ENCODE measurements at places on chromosomes 2 and 18.

- DNase-seq, result no peak
Observed at GRCh38 chr2:226446406-226447001, 353.1 kb downstream of the IRS1 start.

DNA sequence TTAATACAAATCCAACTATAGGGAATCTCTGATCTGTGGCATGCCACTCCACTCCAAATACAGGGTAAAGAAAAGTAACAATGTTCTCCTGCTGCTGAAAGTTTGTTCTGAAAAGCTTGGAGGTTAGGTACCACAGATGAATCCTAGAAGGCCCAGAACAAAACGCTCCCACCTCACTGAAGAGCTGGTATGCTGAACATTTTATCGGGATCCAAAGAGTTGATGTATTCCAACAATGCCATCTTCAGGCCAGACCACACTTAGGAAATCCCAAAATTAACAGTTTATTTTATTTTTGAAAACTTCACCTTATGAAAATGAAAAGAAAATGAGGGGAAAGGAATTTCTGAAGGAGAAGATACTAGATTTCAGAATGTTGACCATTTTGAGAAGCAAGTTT is 145.1 kb upstream of the CDH19 start:
- DNase-seq, result peak; percentile 37

- DNase-seq, result no peak
Observed at GRCh38 chr2:96965781-96966514, 20.4 kb downstream of the FAM178B start.

DNA sequence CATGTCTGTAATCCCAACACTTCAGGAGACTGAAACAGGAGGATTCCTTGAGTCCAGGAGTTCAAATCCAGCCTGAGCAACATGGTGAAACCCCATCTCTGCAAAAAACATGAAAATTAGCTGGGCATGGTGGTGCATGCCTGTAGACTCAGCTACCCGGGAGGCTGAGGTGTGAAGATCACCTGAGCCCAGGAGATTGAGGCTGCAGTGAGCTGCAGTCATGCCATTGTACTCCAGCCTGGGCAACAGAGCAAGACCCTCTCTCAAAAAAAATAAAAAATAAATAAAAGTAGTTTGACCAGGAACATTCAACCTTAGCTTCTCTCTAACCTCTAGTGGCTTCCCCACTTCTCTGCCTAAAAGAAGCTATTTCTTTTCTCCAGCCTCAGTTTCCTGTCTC is 23.8 kb downstream of the SH3BP4 start:
- DNase-seq, result no peak

DNA sequence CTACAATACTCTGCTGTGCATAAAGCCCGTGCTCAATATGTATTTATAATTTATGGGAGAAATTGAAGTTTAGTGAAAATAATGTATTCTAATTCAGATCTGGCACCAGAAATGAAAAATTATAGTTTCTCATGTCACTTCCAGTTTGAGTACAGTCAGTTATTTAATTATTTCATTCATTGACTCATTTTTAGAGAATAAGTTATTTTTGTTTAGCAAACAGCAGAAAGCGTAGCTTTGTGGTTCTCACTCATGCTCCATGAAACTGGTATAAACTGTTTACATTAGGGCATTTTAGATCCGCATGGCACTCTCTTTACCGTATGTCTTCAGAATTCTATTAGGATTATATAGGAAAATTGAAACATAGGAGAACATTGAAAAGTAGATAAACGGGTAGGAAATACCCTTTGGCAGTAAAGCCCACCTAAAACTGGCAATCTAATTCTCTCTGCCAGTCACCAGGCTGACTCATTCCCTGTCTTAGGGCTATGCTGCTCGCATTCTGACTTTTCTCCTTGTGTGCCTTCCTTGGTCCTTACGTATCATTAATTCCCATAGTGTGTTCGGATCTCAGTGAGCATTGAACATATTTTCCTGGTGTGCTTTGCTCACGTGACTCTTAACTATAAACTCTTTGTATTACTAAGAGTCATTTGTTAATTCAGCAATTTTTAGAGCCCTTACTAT is 106.0 kb downstream of the ZNF236 start:
- no peak for DNase-seq

GRCh38 chr2:209579230-209579749 is 155.4 kb downstream of the MAP2 start:
- DNase-seq, result peak; percentile 91

DNA sequence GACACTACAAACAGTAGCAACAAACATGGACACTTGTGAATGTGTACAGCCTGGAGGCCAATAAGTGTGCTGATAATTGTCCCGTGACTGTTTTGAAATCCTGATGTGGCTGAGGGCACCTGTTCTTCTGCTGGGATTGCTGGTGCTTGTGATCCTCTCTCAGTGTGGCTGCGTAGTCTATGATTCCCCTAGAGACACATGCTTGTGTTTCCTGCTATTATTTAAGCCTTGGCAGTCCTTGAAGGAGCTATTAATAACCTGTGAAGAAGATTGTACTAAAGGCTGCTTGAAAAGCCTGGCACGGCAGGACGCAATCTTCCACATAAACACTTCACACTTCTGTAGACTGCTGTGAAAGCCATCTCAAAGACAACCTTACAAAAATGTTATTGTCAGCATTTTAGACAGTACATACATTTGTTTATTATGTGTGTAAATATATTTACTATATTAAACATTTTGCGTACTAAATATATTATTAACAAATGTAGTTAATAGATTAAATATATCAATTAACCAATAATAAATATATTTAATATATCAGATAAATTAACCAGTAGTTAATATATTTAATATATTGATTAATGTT is 71.4 kb downstream of the GALR1 start:
- DNase-seq, result no peak

GRCh38 chr18:63488160-63488559 is 11.4 kb downstream of the SERPINB5 start:
- DNase-seq, result no peak

GRCh38 chr2:1891147-1891546 is 146.8 kb upstream of the PXDN start:
- DNase-seq, result no peak

GRCh38 chr2:240140511-240140910 is at the start of gene OTOS:
Gene OTOS (minus strand): TSS chr2:240140658. CDS start chr2:240140326, 332 bp downstream.
- DNase-seq, result peak; percentile 7

- DNase-seq, result no peak
Observed at GRCh38 chr2:124774781-124775180, 749.7 kb downstream of the CNTNAP5 start.

DNA sequence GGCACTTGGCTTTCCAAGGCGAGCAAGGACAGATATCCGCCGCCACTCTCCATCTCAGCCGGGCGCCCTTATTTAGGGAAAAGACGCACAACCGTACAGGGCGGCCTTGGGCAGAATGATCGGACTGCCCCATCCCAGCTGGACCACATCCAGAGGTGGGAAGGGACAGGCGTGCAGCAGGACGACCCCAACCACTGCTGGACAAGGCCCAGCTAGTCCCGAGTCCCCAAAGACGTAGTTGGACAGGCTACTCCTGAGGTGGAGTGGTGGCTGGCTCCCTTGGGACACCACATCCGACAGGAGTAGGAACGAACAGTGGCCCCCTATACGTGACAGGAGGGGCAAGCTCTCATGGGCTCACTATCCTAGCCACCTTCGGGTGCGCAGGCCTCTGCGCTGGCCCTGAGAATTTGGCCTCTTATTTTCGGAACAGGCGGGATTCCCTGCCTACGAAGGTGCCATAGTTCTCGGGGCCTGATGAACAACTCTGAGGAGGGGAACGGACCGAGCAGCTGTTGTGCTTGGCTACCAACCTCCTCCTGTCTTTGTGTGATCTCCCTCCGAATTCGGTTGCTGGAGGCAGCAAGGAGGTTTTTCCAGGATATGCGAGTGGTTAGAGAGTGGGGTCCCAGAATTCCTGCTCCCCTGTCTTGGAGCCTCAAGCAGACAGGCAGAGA is 2.3 kb downstream of the FEV start:
- DNase-seq, result no peak

DNA sequence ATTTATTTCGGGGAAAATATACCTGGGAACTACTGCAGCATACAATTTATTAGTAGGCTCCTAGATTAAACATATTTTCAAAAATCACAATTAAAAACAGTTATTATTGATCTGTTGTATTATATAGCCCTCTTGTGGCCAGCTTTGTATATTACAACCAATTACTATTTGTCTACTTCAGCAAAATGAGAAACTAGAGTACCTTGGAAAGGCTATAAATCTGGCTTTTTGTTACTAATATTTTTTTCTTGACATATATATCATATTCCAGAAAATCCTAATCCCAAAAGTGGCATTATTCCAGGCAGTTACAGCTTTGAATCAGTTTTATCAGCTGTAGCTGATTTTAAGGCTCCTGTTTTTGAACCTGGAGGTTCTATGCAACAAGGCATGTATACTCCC is 101.2 kb downstream of the UBR3 start:
- peak; percentile 6 for DNase-seq

- no peak for DNase-seq
Observed at GRCh38 chr2:109660046-109660860, 46.1 kb downstream of the SOWAHC start.

DNA sequence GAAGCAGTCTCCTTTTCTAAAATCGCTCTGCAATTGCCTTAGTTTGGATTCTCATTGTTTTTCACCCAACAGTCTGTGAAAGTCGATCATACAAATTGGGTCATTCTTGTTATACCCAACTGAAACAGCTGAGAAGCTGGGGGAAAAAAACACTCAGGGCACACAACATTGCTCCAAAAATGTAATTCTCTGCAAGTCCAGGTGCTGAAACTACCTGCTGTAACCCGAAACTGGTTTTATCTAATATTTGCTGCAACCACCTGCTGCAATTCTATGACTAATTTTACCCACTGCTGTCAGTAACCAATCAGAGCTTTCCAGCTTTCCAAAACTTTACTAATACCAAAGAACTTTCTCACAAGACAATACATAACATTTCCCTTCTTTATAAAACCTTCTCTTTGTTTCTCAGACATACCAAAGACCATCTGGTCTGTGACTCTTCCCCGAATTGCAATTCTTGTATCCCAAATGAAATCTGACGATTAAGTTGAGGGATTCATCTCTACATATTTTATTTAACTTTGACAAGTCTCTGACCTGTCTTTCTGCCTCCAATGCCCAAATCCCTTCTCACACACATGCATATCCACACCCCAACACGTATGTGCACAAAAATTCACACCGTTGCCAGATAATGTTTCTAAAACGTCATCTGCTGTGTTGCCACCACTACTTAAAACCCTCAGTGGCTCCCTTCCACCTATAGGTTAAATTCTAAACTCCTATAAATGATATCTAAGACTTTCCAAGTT is 198.3 kb downstream of the PIEZO2 start:
- no peak for DNase-seq

- DNase-seq, result peak; percentile 15
Observed at GRCh38 chr2:145203891-145204290, 684.0 kb upstream of the ZEB2 start.

DNA sequence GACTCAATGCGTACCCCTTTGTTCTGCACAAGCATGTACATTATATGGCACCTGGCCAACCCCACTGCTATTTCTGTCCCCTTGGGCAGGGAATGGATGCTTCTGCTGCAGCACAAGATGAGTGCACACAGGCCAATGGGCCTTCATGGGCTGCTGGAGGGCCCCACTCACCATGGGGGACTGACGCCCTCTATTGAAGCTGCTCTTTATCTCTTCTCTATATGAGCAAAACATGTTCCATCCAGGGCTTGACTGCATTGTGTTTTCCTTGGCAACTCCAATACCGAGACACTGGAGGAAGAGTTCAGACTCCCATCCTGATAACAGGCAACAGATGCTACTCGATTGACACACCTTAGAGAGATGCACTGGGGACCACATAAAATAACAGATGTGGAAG is 251.6 kb upstream of the NCKAP5 start:
- DNase-seq, result no peak

- DNase-seq, result peak; percentile 46
Observed at GRCh38 chr2:5915881-5916310, 223.7 kb downstream of the SOX11 start.

DNA sequence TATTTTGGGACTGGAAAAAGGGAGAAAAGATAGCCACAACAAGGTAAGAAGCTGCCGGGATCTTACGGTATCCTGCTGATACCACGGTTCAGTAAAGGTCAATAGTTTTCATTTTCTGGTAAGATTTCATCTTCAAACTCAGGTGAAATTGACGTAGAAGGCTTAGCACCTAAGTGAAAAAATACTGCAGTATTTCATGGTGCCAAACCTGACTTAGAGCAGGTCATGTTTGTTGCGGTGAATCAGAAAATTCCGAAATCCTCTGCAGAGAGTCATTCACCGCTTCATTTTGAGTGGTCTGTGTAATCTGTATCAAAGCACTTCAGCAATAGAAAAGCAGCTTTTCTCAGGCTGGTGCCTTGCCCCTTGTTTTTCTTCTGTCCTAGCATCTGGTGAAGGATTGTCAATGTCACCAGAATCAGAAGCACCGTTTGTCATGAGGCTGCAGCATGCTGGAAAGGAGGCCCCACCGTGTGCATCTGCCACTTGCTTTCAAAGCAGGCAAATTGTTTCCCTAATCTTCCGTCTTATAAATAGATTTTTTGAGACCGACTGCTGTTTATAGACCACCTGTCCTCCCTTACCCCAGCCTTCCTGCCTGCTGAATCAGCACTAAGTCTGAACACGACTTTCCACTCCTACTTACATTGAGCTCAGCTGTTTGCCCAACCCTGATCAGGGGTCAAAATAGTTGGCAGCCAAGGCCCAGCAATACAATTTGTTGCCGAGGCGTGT is 156.3 kb downstream of the EML6 start:
- DNase-seq, result no peak

DNA sequence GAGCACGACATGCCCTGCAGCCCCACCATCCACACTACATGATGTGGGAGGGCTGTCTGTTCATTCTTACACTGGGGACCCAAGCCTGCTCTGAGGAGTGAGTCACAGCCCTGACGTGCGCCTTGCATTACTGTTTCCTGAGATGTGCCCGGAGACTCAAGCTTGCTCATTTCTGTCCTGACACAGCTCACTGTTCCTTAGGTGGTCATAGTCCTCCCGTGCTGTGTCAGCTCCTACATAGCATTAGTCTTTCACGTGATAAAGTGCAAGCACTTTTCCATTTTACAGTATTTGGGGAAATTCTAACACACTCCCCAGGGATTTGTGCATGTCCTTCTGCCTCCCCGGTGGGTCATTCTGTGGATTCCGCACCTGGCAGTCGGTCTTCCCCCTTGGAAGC is 46.2 kb upstream of the TRIM43B start:
- DNase-seq, result no peak

- no peak for DNase-seq
Observed at GRCh38 chr2:69955029-69955428, 6.4 kb downstream of the ASPRV1 start.

- DNase-seq, result peak; percentile 4
Observed at GRCh38 chr2:148552675-148553331, 91.7 kb upstream of the EPC2 start.

- no peak for DNase-seq
Observed at GRCh38 chr2:155368934-155369333, 670.4 kb downstream of the KCNJ3 start.

GRCh38 chr18:5582076-5582475 is 38.3 kb upstream of the EPB41L3 start:
- DNase-seq, result no peak

- no peak for DNase-seq
Observed at GRCh38 chr2:19228181-19228593, 130.2 kb downstream of the OSR1 start.
